Mucosa of descending colon (tissue), 3 donors: ENCODE measurements at places on chromosomes 2 and 18.

DNA sequence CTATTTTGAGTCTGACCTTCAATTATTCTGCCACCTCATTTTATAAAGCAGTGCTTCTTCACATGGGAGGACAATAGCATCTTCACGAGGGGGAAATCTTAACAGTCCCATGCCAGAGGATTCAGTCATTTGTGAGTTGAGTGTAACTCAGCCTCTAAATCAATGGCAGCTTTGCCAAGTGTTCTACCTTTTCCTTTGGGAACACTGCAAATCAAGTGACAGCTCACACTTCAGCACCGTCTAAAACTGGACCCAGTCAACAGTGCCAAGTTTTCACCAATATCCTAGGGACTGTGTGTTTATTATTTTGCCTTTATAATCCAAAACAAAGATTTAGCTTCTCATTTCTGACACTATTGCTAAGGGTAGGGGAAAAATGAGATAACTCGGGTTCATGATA lies 133.6 kb downstream of the FIGN start:
- DNase-seq: no peak

- DNase-seq: no peak
These were observed 16.7 kb upstream of the MRPL33 start for GRCh38 chr2:27754831-27755230.

GRCh38 chr18:11719050-11719449 lies 30.0 kb downstream of the GNAL start:
- no peak for DNase-seq

GRCh38 chr2:120863661-120864320 lies 128.1 kb downstream of the GLI2 start:
- DNase-seq: no peak

- no peak for DNase-seq
These were observed 16.4 kb upstream of the TMEM247 start for GRCh38 chr2:46462936-46463335.

DNA sequence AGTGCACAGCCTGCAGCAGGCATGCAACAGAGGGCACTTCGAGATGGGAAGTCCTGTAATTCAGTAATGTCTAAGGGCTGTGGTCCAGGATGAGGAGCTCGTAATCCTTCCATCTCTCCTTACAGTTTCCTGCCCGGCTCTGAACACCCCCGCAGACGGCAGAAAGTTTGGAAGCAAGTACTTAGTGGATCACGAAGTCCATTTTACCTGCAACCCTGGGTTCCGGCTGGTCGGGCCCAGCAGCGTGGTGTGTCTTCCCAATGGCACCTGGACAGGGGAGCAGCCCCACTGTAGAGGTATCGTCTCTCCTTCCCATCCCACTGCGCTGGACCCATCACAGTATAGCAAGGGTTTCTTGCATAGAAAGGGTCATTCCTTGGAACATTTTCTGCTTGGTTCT lies 26.7 kb downstream of the FBLN7 start:
- DNase-seq: no peak

- no peak for DNase-seq
These were observed 254.0 kb upstream of the POU3F3 start for GRCh38 chr2:104599787-104600510.

DNA sequence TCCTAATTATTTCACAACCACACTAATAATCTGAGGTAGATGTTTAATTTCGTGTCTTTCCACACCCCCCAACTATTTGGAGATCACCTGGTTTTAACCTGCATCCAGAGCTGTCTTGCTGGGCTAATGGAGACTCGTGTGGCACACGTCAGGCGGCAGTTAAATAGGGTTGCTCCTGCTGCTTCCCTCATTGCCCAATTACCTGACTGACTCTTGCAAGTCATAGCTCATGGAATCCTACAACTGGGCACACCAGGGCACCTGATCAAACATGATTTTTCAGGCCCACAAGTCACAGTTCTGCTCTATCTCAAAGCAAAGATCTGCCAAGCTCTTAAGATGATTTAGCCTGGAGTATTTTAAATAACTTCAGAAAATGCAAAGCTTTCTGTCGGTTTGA lies 1430.4 kb upstream of the ACVR2A start:
- no peak for DNase-seq

DNA sequence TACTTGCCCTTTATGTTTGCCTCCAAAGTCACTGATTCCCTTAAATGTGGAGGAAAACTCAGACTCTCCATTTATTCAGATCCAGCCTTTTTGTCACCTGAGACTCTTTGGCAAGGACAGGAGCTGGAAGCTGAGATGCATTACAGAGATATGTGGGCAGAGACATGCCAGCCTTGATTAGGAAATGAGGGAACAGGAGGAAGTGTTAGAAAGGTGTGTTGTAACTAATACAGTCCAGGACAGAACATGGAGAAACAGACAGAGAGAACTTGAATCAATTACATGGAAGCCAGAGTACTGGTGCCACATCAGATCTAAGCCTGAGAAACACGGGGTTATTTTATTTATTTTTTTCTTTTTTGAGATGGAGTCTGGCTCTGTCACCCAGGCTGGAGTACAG lies 79.0 kb downstream of the SP100 start:
- DNase-seq: no peak

GRCh38 chr18:69480460-69480859 lies 79.8 kb downstream of the DOK6 start:
- DNase-seq: no peak

- DNase-seq: no peak
These were observed 261.3 kb upstream of the CCDC68 start for GRCh38 chr18:55220523-55220922.

- DNase-seq: no peak
These were observed 43.9 kb upstream of the RAPH1 start for GRCh38 chr2:203578759-203579643.

DNA sequence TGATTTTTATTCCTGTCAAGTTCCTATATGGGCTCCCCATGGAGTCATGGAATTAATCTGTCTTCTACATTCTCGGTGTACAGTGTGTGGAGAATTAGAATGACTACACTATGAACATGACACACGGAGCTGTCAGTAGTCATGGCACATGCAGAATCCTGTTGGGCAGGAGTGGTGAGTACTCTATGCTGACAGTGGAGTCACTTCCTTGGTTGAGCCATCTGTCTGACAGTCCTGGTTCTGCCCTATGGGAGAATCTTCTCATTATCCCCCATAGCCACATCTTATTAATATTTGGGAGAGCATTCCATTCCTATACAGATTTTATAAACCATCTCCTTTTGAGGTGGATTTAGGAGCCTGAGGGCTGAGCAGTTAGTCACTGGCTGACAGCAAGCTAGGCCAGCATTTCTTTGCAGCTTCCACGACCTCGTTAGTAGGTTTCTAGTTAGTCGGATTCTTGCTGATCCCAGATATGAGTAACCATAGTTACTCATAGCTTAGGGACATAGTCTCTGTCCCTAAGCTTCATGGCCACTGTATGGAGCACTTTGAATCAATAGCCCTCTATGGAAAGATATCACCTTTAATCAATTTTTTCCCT lies 90.6 kb downstream of the MDH1 start:
- DNase-seq: no peak

DNA sequence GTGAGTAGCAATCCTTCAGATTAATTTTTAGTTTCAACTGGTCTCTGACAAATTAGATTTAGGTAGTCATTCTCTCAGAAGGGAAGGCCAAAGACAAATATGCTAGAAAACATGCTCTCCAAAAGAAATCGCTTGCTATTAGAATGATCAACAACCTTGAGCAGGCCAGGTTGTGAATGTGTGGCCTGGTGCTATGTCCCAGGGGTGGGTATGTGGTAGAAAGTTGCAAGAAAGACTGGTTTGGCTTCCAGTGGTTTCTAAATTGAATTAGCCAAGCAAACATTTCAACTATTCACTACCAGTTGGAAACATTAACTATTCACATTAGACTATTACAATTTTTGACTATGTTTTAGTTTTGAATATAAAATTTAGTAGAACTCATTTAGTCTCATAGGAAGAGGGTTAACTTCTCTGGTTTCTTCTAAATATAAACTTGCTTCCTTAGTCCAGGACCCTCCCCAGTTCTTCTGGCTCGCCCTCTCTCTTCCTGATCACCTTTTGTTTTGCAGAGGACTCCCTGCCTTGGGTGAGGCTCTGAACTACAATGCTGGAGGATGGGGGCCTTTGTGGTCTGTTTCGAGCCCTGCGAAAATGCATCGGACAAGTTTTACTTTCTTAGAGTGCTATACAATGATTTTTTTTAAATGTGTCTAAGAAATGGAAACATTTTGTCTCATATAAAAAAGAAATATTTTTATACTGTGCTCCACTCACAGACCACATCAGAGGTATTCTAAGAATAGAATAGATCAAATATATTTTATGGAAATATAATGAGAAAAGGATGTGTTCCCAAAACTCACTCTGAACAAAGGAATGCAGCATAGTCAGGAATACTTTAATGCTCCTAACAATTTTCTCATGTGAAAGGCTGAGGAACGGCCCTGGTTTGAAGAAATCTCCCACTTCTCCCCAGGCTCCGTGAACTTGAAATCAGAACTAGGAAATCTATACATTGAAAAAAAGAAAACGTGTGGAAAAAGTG lies 375.0 kb upstream of the ZEB2 start:
- no peak for DNase-seq

DNA sequence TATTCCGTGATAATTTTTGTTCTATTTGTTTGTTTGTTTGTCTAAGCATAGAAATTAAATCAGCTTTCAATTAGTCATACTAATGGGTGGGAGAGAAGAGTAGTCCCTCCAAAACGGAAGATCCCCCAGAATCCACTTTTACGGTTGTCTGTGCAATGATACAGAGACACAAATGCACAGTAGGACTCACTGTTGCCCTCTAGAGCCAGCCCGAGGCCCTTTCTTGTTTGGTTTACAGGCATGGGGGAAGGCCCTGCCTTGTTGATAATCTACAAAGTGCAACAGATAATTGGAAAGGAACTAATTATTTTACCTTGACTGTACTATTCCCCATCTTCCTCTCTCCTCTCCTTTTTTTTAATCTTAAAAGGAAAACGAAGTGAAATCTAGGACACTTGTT lies 121.1 kb downstream of the ACOXL start:
- peak; percentile 77 for DNase-seq

DNA sequence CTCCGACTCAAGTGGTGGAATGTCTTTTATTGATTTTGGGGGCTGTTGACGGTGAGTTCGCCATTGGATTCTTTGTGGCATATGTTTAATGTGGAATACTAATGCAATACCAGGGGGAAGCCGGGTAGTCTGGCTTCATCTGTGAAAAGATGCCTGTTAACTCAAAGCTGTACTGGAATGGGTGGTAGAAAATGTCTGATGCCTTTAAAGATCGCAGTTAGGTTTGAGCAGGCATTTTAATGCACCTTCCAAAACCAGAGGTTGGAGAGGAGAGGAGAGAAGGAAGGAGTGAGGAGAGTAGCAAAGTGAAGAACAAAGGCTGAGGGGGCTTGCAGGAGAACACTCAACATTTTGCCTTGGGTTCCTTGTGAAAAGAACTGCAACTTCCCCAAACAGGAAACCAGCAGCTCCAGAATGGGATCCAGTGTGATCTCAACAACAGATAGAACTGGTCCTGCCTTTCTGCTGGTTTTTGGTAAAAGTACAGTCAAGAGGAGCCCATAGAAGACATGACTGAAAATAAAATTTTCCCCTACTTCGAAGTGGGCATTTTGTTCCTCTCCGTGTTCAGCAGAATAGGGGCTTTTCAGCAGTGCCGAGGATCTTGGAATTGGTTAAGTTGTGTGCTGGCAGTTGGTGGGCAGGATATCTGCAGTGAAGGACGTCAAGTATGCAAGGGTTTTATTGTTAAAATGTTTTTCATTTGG lies 1.5 kb downstream of the ZNF532 start:
- DNase-seq: no peak

DNA sequence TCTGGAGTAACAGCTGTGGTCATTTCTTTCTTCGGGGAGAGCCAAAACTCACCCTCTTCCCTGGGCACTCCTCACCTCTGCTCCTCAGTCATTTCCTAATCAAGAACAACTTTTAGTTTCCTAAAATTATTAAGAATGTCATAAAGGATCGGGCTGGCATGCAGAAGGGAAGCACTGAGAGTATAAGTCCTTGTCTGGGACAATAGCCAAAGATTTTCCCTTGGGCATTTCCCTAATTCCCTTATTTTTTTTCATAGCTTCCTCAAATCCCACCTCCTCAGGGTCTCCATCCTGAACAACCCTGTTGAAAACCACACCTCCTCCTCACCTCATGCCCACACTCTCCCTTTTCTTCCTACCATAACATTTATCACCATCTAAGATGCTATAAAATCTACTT lies 115.0 kb downstream of the MREG start:
- no peak for DNase-seq

DNA sequence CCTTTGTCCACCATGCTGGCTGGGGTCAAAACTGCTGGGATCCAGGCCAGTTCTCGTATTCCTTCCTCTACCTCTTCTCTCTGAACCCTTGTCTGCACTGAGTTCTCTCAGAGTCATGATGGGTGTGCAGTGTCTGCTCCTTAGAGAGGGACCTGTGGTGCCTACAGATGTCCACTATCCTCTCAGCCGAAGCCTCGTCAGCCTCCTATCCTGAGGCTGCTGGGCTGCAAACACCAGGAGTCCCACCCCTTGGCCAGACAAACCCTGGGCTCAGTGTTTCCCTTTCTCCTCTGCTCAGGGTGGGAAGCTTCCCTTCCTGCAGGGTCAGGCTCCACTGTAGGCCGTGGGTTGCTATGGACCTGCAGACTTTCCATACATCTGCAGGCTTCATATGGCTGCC lies 2.3 kb downstream of the INPP5D start:
- DNase-seq: no peak

GRCh38 chr2:218448934-218449333 lies 30.0 kb downstream of the VIL1 start:
- no peak for DNase-seq

GRCh38 chr18:6434481-6434880 lies 19.8 kb upstream of the L3MBTL4 start:
- no peak for DNase-seq

- DNase-seq: no peak
These were observed 89.5 kb upstream of the ODC1 start for GRCh38 chr2:10537522-10538199.

- DNase-seq: no peak
These were observed 20.0 kb upstream of the NEMP2 start for GRCh38 chr2:190554357-190555006.

- no peak for DNase-seq
These were observed 49.9 kb downstream of the KDM3A start for GRCh38 chr2:86491088-86491487.

DNA sequence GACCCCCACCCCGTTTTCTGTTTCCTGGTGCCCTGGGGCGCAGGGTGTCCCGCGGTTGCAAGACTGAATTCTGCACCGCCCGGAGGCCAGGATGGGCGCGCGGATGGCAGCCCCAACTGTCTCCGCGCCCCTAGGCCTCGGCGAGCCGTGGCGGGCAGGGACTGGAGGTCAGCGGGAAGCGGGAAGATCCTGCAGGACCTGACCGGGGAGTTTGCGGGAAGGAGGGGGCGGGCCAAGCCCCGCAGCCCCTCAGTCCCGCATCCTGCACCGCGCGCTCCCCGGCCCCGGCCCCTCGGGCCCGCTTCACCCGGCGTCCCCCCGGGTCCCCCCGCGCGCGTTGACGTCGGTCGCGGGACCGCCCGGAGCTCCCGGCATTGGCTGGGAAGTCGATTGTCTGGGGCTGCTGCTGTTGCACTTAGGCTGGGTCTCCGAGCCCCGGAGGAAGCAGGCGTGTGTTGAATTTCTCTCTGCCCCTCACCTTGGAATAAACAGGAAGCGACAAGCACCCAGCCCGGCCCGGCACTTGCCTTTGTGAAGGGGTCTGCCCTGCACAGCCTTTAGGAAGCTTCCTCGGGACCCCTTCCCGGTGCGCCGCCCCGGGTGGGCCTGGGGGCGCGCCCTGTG lies at the start of gene LDLRAD4:
TSS of gene LDLRAD4 (plus strand) at position 393 of the 624 bp plus-strand sequence.
- DNase-seq: peak; percentile 69
